H9 (cell line): ENCODE measurements at places on chromosomes 3 and 15. TPM values are rescaled to one million over a fixed set of nuclear protein-coding genes. Genes with fewer than 3 reads are reported as not detected.

Gene SI
- not detected in 2 replicates for total RNA-seq

Gene BFSP2
- total RNA-seq, result not detected in 2 replicates

Gene CDHR4
- total RNA-seq, result not detected in 2 replicates

DNA sequence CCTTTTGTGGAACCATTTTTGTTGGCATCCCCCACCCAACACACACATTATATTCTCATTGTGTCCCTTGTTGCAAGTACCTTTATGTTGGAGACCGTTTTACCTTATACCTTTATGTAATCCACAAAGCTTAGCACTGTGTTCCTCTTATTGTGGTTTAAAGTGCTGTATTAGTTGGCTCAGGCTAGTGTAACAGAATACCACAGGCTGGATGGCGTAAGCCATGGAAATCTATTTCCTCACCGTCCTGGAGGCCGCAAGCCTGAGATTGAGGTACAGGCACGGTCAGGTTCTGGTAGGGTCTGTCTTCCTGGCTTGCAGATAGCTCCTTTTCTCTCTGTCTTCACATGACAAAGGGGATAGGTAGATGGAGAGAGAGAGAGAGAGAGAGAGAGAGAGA lies 302.8 kb downstream of the ROBO2 start:
- H3K4me3 ChIP-seq, result no peak overlapping the region
- no peaks in the 10 kb centered on the region for H3K4me1 ChIP-seq
- no peak for DNase-seq
- H3K27me3 ChIP-seq, result no peaks in the 10 kb centered on the region
